ENCODE measurements at places on chromosomes 1 and 21.
A peak's percentile ranks its signal among the peaks of the same experiment; 100 is the strongest.

DNA sequence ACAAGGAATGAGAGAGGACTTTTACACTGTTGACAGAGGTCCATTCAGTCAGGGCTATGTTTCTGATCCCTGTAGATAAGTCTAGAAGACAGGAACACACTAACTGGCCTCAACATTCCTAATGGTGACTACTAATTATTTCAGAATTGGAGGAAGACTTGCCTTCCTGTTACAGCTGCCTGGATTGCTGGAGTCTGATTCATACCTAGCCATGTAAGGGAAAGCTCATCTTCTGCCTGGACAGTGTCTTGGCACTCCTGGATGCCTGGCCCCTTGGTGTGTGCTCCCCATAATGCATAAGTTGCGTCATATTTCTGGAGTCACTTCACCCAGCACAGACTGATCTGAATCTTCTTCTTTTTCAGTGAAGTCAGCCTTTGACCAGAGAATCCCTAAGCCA, 326.0 kb upstream of the RUNX1 start:
- DNase-seq, result no peak

DNA sequence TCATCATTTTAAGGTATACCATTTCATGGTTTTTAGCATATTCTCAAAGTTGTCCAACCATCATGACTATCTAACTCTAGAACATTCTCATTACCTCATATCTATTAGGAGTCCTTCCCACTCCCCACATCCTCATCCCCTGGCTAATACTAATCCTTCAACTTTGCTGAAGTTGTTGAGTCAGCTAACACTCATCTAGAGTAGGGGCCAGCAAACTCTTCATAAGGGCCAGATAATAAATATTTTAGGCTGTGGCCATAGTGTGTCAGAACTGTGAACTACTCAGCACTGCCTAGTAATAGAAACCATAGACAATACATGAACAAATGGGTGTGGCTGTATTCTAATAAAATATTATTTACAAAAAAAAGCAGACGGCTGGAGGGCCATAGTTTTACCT, 43.0 kb downstream of the TOR3A start:
- DNase-seq, result no peak

DNA sequence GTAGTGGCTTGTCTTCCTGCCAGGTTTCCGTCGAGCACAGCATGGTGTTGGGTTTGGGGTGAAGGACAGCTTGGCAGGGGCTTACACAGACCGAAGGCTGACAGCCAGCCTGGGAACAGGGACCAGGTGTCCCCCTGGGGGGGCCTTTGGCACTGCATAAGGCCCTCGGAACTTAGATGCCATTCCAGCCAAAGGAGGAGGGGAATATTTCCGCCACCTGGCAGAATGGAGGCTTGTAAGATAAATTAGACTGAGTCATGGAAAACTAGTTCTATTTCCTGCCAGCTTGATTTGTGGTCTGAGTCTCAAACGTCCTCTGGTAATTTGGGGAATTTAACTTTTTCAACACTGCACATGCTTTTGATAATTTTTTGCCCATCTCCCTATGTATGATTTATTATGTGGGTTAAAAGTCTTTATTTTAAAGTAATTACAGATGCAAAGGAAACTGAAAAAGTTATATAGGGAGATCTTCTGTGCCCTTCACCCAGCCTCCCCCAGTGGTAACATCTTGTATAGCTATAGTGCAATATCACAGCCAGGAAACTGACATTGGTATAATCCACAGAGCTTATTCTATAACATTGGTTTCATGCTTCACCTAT, 11.5 kb upstream of the TMEM51 start:
- no peak for DNase-seq

GRCh38 chr1:100734676-100735075, 15.1 kb downstream of the VCAM1 start:
- DNase-seq, result no peak

DNA sequence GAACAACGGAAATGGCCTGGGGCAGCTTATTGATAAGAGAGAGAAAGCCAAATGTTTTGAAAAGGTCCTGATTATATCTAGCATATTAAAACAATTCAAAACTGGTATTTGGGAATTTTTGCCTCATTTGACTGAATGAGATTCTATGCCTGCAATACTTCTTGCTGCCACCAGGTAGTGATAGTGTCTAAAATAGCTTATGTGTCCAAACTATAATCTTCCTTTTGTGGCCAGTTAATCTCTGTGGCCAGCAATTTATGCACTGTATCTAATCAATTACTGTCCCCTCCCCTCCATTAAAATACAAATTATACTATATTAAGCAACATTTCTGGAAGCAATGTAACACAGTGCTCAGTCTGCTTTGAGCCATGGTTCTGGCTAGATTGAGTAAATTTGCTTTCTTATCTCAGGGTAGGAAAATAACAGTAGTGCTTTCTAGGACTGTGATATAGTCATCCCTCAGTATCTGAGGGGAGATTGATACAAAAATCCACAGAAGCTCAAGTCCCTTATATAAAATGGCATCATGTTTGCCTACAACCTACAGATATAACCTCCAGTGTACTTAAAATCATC, 91.8 kb downstream of the FOXD2 start:
- DNase-seq, result no peak

GRCh38 chr21:28856588-28857250, 136.0 kb downstream of the LTN1 start:
- DNase-seq, result no peak

- DNase-seq, result no peak
Observed at GRCh38 chr1:212605441-212606394, 2.8 kb upstream of the ATF3 start.

DNA sequence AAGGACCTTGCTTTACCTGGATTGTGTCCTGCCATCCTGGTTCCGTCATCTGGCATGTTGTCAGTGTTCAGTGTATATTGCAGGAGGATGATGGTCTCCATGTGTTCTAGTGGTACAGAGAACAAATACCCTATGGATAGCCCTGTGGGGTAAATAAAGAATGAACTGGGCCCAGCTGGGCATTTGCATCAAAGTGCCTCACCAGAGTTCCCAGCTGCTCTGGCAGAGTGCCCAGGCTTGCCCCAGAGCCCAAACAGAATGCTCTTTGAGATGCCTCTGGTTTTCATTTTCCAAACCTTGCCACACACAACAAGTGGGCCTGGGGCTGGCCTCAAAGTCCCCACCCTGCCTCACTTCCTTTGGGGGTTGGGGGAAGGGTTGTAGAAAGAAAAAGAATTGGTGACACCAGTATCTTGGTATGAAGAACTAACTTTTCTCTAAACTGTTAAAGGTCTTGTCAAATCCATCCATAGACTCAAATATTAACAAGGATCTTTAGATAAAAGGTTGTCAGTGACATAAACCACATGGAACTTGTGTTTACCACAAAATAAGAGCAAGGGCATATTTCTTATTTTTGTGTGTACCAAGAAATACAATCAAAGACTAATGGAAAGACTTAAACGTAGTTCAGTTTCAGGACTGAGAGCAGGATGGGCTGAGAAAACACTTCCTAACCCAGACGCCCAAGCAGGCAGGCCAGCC, 82.2 kb downstream of the LMO4 start:
- DNase-seq, result no peak

GRCh38 chr1:92184632-92185031, 33.1 kb upstream of the C1orf146 start:
- DNase-seq, result no peak

GRCh38 chr1:25695771-25696311, 79.2 kb downstream of the MAN1C1 start:
- DNase-seq, result no peak

- peak; percentile 26 for DNase-seq
Observed at GRCh38 chr1:152398812-152399698, 15.0 kb downstream of the CRNN start.

GRCh38 chr21:38534591-38534990, 36.3 kb upstream of the ERG start:
- DNase-seq, result no peak

- no peak for DNase-seq
Observed at GRCh38 chr1:150551051-150551783, 2.0 kb downstream of the ADAMTSL4 start.

DNA sequence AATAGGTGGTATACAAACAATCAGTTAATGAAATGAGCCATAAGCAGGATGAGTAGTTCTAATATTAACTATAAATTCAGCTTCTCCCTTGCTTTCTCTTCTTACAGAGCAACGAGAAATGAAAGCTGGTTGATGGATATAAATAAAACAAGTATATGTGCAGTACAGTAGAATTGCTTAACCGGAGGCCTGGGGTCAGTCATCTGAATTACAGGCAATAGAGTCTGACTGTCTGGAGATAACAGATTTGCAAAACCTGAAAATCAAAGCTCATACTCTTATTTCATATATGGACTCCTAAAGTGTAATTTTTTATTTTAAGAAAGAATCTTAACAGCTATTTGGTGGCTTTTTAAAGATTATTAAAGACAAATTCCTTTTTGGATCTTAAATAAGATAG, 43.1 kb upstream of the SGIP1 start:
- DNase-seq, result no peak

Measured in HEK293T (cell line).